ENCODE measurements at places on chromosomes 12 and 14.

GRCh38 chr14:81453166-81453766, 53.1 kb upstream of the STON2 start:
- DNase-seq: peak; percentile 50

DNA sequence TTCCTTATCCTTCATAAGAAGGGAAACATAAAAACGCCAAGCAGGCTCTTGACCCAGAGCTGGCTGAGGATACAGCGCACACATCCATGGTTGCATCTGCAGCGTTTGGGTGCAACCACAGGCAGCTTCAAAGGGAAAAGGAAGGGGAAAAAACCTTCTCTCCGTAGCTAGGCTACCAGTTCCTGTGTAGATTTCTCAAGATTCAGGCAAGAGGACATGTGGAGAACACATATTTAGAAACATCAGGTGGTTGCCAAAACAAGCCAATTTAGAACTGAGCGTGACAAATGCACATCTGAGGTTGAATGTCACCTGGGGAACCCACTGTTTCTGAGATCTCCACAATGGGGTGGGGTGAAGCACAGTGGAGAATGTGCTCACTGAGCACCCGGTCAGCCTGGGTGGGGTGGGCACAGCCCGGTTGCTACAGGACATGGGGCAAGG, 78.3 kb upstream of the BDKRB2 start:
- DNase-seq: no peak

- DNase-seq: no peak
Observed at GRCh38 chr14:57314396-57315089, 45.8 kb downstream of the AP5M1 start.

GRCh38 chr12:63387771-63388170, 236.8 kb upstream of the AVPR1A start:
- no peak for DNase-seq

DNA sequence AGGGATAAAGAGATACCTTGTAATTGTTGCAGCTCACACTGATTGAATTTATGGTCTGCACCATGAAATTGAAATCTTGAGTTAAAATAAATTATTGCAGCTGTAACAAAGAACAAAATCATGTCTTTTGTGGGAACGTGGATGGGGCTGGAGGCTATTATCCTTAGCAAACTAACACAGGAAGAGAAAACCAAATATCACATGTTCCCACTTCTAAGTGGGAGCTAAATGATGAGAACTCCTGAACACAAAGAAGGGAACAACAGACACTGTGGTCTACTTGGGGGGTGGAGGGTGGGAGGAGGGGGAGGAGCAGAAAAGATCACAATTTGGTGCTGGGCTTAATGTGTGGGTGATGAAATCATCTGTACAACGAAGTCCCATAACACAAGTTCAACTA, 22.6 kb downstream of the ERP27 start:
- no peak for DNase-seq

DNA sequence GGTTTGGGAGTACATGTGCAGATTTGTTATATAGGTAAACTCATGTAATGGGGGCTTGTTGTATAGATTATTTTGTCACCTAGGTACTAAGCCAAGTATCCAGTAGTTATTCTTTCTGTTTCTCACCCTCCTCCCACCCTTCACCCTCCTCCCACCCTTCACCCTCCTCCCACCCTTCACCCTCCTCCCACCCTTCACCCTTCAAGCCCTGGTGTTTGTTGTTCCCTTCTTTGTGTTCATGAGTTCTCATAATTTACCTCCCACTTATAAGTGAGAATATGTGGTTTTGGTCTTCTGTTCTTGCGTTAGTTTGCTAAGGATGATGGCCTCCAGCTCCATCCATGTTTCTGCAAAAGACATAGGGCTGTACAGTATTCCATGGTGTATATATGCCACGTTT, 58.7 kb upstream of the OR10AD1 start:
- no peak for DNase-seq

DNA sequence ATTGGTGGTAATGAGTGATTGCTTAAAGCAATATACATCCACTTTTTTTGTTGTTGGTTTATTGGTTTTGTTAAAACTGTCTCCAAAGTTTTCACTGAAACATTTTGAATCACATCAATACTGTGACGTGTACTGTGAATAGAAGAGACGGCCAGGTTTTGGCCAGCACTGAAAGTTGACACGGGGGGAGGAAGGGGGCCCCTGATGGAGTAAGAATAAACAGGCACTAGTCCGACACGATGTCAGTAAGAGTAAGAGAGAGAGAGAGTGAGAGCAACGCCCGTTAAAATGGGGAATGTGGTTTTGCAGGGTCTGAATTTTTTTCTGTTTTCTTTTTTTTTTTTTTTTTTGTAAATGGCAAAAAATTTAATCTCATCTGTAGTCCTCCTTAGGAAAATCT, 14.7 kb downstream of the PEBP1 start:
- DNase-seq: no peak

GRCh38 chr12:9619411-9620179, 11.9 kb upstream of the KLRB1 start:
- DNase-seq: no peak

DNA sequence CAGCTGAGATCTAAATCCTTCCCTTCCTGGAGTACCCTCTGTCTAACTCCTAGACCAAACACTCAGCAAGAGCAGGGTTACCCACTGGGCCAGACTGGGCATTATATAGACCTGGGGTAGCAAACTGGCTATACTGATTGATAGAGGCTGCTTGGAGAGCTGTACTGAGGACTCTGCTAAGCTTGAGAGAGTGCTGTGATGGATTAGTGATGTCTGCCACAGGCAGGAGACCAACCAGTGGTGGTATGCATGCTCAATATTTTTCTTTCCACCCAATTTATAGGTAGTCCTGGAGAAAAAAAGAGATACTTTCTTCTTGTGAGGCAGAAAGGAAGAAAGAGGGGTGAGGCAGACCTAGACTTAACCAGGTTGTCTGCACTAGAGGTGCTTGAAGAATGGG, 33.3 kb downstream of the DTX1 start:
- DNase-seq: no peak

GRCh38 chr12:84270470-84271140, 642.0 kb downstream of the SLC6A15 start:
- no peak for DNase-seq

DNA sequence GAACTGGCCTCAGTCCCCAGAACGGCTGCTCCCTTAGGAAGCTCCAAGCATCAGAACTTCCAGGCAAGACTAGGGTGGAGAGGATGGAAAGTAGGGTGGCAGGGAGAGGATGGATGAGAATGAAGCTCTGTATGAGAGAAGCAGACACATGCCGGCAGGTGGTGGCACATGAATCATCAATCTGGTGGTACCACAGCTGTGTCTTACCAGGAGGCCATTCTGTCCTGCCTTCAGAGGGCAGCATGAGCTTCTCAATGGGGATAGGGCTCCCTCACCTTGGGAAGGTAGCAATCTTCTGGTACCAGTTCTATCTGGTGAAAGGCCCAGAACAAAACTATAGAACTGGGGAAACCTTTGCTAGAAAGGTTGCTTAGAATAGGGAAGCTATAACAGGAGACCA, 55.4 kb upstream of the PYGL start:
- DNase-seq: no peak

DNA sequence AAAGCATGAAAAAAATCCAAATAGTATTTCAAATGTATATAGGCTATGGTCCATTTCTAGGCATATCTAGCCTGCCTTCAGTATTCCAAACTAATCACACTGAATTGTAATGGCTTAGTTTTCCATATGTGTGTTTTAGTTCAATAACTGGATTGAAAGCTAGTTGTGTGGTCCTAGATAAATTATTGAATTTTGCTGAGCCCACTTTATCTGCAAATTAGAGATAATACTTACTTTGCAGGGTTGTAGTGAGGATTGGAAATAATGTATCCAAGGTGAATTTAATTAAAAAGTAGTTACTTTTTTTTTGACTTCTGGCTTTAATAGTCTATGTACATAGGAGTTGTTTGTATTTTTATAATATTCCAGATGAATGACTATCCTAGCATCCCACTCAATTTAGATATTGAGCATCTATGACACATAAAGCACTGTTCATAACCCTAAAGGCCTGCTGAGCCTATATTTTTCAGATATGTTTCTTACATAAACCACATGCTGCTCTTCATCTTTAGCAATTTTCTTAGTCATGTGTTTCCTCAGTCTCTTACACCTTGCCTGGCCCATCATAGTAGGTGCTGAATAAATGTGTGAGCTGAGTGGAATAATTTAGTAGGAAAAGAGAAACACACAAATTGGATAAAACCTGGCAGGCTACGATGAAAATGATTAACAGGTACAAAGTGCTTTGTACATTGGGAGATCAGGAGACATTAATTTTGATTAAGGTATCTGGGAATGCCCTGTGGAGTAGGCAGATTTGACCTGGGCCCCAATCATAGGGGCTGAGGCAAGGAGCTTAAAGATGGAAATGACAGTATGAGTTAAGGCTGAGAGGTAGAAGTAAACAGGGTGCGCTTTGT, 1.1 kb upstream of the ATP23 start:
- DNase-seq: peak; percentile 67

DNA sequence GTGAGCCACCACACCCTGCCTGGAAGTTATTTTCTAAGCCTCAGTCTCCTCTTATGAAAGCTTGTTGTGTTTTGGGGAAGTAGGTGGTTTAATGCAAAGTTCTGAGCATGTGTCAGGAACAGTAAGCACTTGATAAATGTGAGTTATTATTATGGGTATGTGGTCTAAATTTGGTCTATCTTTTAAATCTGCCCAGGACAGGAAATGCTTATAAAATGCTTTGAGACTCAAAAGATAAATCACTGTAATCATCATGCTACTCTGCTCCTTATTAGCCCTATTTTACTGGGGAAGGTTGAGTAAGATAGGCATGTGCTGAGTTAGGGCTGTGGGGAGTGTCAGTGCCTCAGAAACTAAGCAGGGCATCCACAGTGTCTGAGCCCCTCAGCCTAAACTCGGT, 13.1 kb upstream of the SRSF5 start:
- DNase-seq: no peak

- DNase-seq: peak; percentile 46
Observed at GRCh38 chr12:91577586-91578539, 395.2 kb upstream of the DCN start.

DNA sequence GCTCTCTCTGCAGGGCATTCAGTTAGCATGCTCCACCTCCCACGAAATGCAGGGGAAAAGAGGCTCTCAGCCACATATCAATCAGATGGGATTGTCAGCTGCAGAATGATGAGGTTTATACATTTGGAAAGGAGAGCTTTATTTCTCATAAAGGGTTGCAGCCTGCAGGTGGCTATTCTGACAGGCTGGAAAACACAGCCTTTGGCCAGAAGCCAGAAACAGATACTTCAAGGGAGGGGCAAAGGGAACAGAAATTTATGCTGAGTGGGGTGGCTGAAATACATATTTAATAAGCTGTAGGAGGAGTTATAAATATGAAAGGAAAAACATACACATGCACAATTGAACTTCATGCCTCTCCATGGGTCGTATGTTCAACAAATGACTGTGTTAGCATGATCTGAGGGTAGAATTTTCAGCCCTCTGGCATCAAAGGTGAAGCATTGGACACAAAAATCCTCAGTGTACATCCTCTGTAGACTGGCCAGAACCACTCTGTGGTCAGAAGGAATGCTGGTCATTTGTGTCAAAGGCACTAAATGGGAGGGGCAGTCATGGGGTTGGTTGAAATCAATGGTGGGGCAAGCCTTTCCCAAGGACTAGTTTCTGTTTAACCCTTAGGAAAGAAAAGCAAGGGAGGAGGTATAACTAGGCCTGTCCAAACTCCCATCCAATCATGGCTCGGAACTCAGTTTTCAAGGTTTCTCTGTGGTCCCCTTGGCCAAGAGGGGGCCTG, 62.4 kb downstream of the TMX1 start:
- no peak for DNase-seq

- no peak for DNase-seq
Observed at GRCh38 chr12:116402163-116402939, 124.9 kb upstream of the MED13L start.

DNA sequence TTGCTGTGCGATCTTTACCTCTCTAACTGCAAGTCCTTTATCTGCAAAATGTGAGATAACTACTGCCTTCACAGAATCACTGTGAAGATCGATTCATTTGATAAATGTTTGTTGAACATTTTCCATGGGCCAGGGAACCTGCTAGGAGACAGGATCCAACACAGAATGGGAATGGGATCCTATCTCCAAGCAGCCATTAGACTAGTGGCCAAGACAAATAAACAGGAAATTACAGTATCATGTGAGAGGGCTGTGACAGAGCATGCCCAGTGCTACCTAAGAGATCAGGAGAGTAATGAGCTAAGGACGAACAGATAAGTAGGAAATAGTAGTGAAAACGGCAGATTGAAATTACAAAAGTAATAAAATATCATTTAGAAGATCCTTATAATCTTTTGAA, 105.7 kb downstream of the GRIN2B start:
- DNase-seq: no peak

- DNase-seq: no peak
Observed at GRCh38 chr12:71474791-71475190, 35.2 kb downstream of the LGR5 start.

GRCh38 chr14:62532181-62532580, 513.1 kb downstream of the KCNH5 start:
- DNase-seq: no peak

DNA sequence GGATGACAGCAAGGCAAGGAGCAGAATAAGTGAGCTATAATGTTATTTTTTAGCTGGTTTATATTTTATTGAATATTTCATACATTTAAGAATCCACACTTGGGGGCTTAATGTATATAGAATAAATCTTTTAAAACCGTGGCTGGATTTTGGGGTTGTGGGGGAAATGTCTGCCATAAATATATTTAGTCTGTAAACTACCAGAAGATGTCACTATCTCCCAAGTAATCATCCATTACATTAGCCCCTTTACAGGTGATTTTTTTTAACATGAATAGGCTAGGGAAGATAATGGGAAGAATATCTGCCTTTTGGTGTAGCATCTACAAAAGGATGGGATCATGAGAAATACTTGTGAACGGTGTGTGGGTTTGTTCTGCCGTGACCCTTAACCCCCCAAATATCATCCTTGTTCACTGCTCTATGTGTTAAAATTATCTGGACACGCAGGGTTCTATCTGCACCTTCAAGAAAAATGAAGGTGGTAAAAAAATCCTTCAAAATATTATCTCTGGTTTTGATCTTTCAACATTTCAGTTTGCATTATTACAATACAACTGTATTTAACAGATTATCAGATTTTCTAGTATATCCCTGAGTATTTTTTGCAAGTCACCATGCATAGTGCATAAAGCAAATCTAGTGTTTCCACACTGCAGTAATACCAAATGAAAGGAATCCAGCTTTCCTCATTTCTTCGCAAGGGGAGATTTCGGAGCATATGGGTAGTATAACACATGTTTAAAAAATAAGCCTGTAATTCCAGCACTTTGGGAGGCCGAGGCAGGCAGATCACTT, 8.0 kb upstream of the SLC17A8 start:
- peak; percentile 54 for DNase-seq

- no peak for DNase-seq
Observed at GRCh38 chr12:71240946-71241345, 83.1 kb upstream of the TSPAN8 start.

GRCh38 chr12:7039403-7039802, 21.1 kb upstream of the C1S start:
- DNase-seq: no peak

DNA sequence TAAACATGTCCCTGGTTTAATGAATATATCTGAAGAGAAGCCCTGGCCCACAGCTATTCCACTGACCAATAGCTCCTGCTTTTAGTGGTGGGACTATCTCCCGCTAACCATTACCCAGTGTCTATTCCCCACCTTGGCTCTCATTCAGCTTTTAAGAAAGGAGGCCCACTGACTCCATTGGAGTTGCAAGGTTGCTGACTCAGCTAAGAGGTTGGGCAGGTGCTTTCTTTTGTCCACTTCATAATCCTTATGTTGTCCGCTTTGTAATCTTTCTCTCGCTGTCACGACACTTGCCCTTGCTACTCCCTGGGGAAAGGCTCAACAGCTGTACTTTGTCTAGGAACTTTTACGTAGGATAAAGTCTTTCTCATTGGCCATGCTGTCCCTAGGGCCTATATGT, 453.4 kb upstream of the CCDC196 start:
- no peak for DNase-seq
